ENCODE measurements at places on chromosomes 12 and 14.

GRCh38 chr14:43132441-43132840 is 1374.6 kb downstream of the FSCB start:
- DNase-seq, result no peak

DNA sequence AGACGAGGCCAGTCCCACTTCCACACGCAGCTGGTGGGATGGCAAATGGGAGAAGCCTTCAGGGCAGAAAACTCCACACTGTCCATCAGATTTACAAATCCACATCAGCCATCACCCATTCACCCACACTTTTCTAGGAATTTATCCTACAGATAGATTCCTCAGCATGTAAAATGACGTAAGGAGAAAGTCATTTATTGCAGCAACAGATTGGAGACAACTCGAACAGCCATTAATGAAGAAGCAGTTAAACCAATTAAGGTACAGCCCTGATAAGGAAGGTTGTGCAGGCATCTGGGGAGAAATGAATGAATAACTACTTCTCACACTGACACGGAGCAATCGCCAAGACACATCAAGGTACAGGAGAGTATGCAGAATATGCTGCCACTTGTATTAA is 26.2 kb downstream of the PRKAB1 start:
- DNase-seq, result peak; percentile 42

DNA sequence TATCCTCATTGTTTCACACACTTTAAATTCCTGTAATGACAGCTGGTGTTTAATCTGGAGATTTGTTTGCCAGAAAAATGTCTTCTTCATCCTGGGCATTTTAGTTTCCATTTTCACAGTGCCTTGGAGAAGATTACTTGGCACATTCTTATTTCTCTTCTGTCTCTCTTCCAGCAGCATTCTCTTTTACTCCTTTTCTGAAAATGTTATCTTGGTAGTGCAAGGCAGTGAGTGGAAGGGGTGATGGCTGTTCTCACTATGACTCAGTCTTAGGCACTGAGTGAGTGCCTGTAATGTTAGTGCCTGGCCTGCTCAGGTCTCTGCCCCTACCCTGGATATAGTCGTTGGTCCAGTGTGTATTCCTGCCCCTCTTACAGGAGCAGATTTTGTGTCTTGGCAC is 13.1 kb downstream of the CLECL1 start:
- no peak for DNase-seq

DNA sequence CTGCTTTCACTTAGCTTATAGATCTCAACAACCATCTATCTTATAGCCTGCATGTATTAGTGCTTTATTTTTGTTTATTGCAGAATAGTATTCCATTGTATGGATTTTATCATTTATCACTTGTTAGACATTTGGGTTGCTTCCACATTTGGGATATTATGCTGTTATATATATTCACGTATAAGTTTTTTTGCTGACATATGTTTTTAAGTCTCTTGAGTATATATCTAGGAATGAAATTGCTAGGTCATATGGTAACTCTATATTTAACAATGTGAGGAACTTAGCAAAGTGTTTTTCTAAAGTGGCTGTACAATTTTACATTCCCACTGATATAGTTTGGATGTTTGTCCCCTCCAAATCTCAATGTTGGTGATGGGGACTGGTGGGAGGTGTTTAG is 208.1 kb downstream of the CPNE8 start:
- no peak for DNase-seq

- no peak for DNase-seq
Observed at GRCh38 chr14:68131907-68132306, 312.3 kb downstream of the RAD51B start.

DNA sequence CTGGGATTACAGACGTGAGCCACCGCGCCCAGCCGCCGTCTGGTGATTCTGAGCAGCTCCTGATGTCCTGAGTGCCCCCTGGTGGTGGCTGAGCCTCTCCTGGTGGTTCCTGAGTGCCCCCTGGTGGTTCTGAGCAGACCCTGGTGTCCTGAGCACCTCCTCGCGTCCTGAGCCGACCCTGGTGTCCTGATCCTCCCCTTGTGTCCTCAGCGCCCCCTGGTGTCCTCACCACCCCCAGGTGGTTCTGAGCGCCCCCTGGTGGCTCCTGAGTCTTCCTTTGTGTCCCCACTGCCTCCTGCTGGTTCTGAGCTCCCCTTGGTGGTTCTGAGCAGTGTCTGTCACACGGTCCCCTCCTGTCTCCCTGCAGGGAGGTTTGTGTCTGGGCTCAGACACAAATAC is 1304.9 kb downstream of the TMEM121 start:
- no peak for DNase-seq

- DNase-seq, result no peak
Observed at GRCh38 chr12:94031763-94032162, 116.6 kb upstream of the PLXNC1 start.

- DNase-seq, result no peak
Observed at GRCh38 chr12:88235183-88235833, 93.2 kb downstream of the TMTC3 start.

GRCh38 chr14:60532442-60532841 is 23.5 kb downstream of the SIX6 start:
- DNase-seq, result no peak

GRCh38 chr12:107547389-107547788 is 138.2 kb upstream of the PWP1 start:
- DNase-seq, result no peak

GRCh38 chr12:93733358-93733757 is 56.2 kb downstream of the CRADD start:
- DNase-seq, result no peak

DNA sequence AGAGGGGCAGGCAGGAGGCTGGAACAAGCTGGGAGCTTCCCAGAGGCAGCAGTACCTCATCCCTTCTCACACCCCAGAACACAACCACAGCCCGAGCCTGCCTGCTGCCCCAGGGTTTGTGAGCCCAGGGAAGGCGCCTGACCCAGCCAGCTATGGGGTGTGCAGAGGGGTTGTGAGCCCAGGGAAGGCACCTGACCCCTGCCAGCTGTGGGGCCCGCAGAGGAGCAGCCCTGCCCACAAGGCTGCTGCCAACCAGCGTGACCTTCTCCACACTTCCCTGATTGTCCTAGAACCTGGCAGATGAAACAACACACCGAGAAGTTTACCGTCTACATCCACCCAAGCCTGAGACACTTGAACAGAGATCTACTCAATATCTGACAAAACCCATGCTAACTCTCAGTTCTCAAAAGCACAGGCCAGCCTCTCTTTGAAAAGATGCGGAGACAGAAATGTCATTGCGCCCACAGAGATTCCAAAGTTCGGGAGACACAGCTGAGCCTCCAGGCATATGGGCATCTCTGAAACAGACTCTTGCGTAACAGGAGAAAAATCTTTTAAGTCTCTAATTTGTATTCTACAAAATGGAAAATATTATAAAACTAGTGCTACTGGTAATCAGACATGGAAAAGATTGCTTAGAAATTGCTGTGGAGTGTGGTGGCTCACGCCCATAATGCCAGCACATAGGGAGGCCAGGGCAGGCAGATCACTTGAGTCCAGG is 47.3 kb downstream of the SFSWAP start:
- no peak for DNase-seq

DNA sequence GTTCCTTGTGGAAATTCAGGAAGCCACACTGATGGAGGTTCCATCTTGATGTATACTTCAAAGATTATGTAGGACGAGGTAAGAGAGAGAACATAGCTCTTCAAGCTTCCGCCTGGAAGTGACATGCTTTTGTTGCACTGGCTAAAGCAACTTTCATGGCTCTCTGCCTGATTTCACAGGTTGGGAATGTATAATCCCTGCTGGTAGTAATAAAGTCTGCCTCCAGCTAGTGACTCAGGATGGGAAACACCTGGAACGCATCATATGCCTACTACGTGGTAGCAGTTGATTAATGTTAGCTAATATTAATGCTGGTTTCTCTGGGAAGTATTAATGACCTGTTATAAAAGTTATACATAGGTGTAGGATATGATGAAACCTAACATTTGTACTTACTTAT is 71.1 kb downstream of the PELI2 start:
- peak; percentile 36 for DNase-seq

DNA sequence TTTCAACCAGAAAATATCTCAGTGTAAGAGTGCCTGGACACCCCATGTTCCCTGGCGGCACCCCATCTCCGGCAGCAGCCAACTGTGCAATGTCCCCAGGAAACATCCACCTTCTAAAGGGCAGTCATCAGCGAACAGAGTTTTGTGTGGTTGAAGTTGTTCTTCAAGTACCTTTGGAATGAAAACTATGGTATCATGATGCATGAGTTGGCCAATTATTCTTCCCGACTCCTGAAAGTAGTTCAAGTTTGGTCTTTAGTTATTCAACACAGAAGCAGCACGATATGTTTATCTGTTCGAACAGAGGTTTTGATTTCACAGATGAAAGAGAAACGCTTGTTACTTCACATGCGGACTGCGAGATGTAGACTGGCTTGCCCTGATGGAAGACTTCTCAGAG is 21.1 kb upstream of the TTC7B start:
- no peak for DNase-seq

- no peak for DNase-seq
Observed at GRCh38 chr12:12503384-12504078, 59.1 kb downstream of the DUSP16 start.

DNA sequence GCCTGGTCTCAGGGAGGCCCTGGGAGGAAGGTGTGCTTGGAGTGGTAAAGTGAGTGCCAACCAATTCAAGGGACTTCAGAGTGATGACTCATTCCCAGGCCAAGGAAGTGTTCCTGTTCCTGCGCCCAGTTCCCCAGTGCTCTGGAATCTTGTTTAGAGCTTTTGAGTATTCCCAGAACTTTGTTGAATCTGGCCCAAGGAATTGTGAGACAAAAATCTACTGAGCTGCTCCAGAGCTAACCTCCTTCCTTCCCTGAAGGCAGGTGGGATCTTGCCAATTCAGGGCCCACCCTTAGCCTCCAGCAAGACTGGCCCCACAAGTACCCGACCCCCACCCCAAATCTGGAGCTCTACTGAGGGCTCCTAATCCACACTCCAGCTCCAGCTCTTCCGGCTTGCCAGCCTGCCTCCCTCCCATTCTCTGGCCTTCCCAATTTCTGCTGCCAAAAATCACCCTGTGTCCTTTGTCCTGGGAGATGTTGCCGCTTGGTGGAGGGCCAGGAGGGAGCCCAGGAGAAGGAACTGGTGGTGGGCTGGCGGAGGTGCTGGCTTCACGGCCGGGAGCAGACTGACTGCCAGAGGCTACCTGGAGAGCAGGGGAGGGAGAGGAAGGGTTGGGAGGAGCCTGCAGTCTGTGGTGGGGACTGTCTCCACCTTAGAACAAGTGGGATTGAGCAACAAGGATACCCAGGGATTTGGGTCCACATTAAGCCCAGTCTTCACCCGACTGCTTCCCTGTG is 2.0 kb upstream of the ATN1 start:
- peak; percentile 82 for DNase-seq

DNA sequence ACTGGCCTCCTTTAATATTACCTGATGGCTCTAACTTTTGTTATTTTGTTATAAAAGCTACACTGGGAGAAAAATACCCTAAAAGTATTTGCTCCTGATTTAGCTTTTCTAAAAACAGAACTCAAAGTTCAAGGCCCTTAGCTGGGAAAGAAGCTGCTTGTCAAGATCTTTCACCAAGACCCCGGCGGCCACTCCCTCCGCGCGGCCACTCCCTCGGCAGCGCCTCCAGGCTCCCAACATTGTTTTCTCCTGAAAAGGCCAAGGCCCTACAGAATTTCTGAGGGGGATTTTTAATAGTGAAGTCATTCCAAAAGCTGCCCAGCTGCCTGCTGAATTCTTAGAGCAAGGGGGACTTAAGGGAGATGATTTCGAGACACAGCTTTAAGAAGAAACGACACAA is 96.4 kb downstream of the NTN4 start:
- no peak for DNase-seq

GRCh38 chr12:89047856-89048418 is 304.4 kb downstream of the DUSP6 start:
- DNase-seq, result no peak

Measured in hepatocyte (in vitro differentiated cells).